ENCODE measurements at places on chromosomes 2 and 18. TPM values are rescaled to one million over a fixed set of nuclear protein-coding genes. Genes with fewer than 3 reads are reported as not detected.

The OR6B2 gene
- not detected for total RNA-seq

The SLC23A3 gene
- 4.1 TPM for total RNA-seq

The KIAA2012 gene
- total RNA-seq: not detected

The IL1RL1 gene
- 29.4 TPM for total RNA-seq

The C2orf76 gene
- 15.2 TPM for total RNA-seq

The NCKAP5 gene
- 8.0 TPM for total RNA-seq

The LYPD1 gene
- total RNA-seq: 3.3 TPM

The EXOC6B gene
- 26.1 TPM for total RNA-seq

The CD302 gene
- 4.6 TPM for total RNA-seq

The ATP6V1B1 gene
- total RNA-seq: not detected

The STARD6 gene
- total RNA-seq: not detected

The EVA1A gene
- 1.3 TPM for total RNA-seq

The EFHD1 gene
- total RNA-seq: 7.0 TPM

The COL4A4 gene
- 0.55 TPM for total RNA-seq

The CCDC68 gene
- 7.1 TPM for total RNA-seq

The AKAIN1 gene
- total RNA-seq: not detected

The PCARE gene
- total RNA-seq: not detected

The SNORC gene
- total RNA-seq: not detected

The XIRP2 gene
- 0.18 TPM for total RNA-seq

The MRPL53 gene
- 4.6 TPM for total RNA-seq

The GTF2A1L gene
- 2.2 TPM for total RNA-seq

The ITPRIPL1 gene
- total RNA-seq: not detected

The RAB17 gene
- total RNA-seq: 187 TPM

The MC2R gene
- not detected for total RNA-seq

The SLC11A1 gene
- 8.9 TPM for total RNA-seq

The EGR4 gene
- total RNA-seq: not detected

The IL36B gene
- total RNA-seq: not detected

The REG3G gene
- not detected for total RNA-seq

The SLC19A3 gene
- 1.7 TPM for total RNA-seq

The EFR3B gene
- total RNA-seq: 0.58 TPM

The CCDC141 gene
- 4.8 TPM for total RNA-seq

The NEURL3 gene
- not detected for total RNA-seq

The ARL5A gene
- total RNA-seq: 87.2 TPM

The MBD1 gene
- total RNA-seq: 56.4 TPM

The ANKRD29 gene
- total RNA-seq: 150 TPM

The AGXT gene
- not detected for total RNA-seq

The CD8B2 gene
- not detected for total RNA-seq

The ATOH8 gene
- total RNA-seq: 23.2 TPM

The GALR1 gene
- under 0.01 TPM for total RNA-seq

The GPBAR1 gene
- 0.45 TPM for total RNA-seq

The IL1R1 gene
- total RNA-seq: 53.4 TPM

The PDE11A gene
- total RNA-seq: 0.43 TPM

The INPP1 gene
- total RNA-seq: 27.2 TPM

The ANKRD36B gene
- total RNA-seq: 32.2 TPM

The ABCB6 gene
- total RNA-seq: 29.5 TPM

The NTSR2 gene
- total RNA-seq: not detected

The TTC32 gene
- 14.2 TPM for total RNA-seq

The ANKRD30B gene
- not detected for total RNA-seq

The HNRNPLL gene
- total RNA-seq: 28.6 TPM

The SERPINB4 gene
- not detected for total RNA-seq

The EMX1 gene
- total RNA-seq: not detected

The POTEI gene
- not detected for total RNA-seq

The GCG gene
- 59.5 TPM for total RNA-seq

The GAD1 gene
- total RNA-seq: not detected

The NDC80 gene
- total RNA-seq: 25.7 TPM

The FRZB gene
- 13.6 TPM for total RNA-seq

The RPIA gene
- total RNA-seq: 26.8 TPM

The UCN gene
- not detected for total RNA-seq

The OTOS gene
- total RNA-seq: not detected

Data from stomach (tissue), 19 donors.